ENCODE measurements at places on chromosomes 4 and X. TPM values are rescaled to one million over a fixed set of nuclear protein-coding genes. Genes with fewer than 3 reads are reported as not detected.

HMX1 gene
- total RNA-seq, result not detected

TACR3 gene
- not detected for total RNA-seq

OPRPN gene
- not detected for total RNA-seq

FNIP2 gene
- total RNA-seq, result 88.7 TPM

KIT gene
- 1.0 TPM for total RNA-seq

ALAS2 gene
- not detected for total RNA-seq

UBE2K gene
- total RNA-seq, result 25.8 TPM

PRSS12 gene
- 0.09 TPM for total RNA-seq

UBL4A gene
- 19.8 TPM for total RNA-seq

XAGE1A gene
- not detected for total RNA-seq

ARL13A gene
- total RNA-seq, result not detected

KIAA1210 gene
- not detected for total RNA-seq

RRH gene
- 0.05 TPM for total RNA-seq

ARHGAP24 gene
- 1.8 TPM for total RNA-seq

YY2 gene
- 2.8 TPM for total RNA-seq

GYG2 gene
- total RNA-seq, result 11.9 TPM

FGB gene
- 21,431 TPM for total RNA-seq

ZNF630 gene
- 0.75 TPM for total RNA-seq

CPE gene
- 5.6 TPM for total RNA-seq

AKAP4 gene
- not detected for total RNA-seq

HSFX3 gene
- not detected for total RNA-seq

ADGRL3 gene
- 1.4 TPM for total RNA-seq

ENAM gene
- 0.28 TPM for total RNA-seq

Data from liver (tissue), 10 donors.